ENCODE measurements at places on chromosomes 16 and 17.
A peak's percentile ranks its signal among the peaks of the same experiment; 100 is the strongest.

GRCh38 chr16:608019-608418, 18.2 kb downstream of the RAB40C start:
- DNase-seq: peak; percentile 58

DNA sequence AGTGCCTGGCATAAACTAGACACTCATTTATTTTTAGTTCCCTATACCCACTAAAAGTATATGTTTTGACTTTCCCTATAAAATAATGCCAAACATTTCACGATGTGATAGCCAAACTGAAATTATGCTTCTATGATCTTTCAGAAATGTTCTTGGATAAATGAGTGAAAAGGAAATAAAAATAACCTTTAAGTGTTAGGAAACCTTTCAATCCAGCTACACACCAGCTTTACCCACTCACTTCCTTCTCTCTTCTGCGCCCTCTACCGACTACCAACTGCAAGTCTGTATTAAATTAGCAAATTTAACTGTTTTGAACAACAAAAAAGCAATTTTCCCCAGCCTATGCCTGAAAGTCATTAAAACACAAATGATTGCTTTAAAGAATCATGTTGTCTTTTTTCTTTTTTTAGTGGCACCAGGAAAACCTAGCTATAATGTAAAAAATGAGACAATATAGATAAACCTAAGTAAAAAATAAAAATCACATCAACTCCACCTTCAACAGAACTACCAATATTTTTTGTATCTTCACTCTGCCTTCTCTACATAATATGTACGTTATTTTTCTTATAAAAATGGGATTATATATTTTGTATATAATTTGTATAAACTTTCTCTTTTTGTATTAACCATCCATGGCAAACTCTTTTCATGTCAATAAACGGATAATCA, 13.2 kb upstream of the TMEM100 start:
- no peak for DNase-seq

DNA sequence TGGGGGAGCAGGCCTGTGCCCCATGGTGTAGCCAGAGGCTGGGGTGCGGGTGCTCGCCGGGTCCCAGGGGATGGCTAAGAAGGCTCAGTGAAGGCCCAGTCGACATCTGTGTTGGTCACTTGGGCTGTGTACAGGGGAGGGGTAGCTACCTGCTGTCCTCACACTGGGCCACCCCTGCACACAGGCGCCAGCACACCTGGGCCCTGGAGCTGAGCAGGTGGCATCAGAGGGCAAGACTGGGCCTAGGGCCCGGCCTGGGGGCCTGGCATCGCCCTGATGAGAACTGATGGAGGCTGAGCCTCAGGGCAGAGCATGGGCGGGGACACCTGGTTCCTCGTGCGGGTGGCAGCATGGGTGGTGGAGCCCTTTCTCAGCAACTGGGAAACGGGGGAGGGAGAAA, 870 bp upstream of the CTRB2 start:
- DNase-seq: no peak

DNA sequence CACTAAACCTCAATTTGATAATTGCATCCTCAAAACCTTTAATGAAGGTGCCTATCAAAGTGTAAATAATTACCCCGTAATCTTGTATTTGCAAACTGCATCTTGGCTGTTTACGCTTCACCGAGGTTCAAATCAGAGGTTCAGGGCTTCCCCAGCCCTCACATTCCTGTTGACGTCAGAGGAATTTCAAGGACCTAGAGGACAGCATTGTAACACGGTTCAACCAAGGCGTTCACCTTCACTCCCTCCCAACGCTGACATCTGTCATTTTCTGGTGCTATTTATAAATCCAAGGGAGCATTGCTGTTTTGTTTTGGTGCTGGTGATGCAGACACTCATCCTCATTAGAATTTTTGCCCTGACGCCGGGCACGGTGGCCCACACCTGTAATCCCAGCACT, 691.6 kb upstream of the RBFOX1 start:
- no peak for DNase-seq

DNA sequence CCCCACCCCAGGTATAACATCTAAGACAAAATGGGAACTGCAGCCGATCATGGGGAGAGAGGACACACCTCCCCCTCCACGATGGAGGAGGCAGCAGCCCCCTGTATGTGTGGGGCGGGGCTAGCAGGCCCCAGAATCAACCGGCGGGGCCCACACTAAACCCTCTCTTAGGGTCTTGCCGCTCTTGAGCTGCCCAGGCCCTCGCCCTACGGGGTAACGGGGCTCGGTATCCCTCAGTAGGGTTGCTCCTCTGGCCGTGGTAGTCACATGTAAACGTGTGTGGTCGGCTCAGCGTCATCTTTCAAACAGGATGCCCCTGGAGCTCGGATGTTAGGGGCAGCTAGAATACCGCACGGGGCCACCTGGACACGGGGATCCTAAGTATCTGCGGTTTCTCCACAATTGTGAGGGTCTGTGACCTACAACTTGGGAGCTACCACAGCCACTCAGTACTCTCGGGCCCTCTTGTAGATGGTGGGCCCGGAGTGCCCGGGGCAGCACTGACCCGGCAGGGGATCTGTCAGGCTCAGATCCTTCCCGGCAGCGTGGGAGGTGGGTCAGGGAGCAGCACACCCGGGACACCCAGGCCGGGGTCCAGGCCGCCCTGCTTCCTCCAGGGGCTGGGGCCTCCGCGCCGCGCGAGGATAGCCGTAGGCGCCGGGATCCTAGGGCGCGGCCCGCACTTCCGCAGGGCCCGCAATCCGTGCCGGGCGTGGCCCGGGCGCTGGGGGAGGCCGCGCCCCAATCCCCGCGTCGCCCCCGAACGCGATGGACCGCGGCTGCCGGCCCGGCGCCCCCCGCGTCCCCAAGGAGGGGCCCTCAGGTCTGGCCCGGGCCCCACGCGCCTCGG, 781 bp downstream of the ARHGDIA start:
- DNase-seq: peak; percentile 28

DNA sequence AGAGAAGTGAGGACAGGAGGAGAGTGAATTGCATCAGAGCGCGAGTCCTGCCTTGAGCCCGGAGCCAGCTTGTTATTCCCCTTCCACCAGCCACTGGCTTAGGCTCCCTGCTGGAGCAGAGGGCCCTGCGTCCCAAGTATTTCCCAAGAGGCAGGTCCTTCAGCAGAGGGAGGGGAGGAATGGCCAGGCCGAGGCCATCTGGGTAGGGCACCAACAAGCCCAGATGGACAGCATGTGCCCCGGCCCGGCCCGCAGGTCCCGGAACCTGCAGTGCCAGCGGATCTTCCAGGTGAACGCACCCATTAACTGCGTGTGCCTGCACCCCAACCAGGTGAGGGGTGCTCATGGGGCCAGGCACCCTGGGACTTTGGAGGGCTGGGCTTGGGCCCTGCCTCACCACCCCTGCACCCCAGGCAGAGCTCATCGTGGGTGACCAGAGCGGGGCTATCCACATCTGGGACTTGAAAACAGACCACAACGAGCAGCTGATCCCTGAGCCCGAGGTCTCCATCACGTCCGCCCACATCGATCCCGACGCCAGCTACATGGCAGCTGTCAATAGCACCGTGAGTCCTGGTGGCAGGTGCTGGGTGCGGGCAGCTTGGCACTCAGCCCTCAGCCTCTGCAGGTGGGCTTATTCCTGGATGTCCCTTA, 1.7 kb downstream of the MLST8 start:
- DNase-seq: peak; percentile 30

DNA sequence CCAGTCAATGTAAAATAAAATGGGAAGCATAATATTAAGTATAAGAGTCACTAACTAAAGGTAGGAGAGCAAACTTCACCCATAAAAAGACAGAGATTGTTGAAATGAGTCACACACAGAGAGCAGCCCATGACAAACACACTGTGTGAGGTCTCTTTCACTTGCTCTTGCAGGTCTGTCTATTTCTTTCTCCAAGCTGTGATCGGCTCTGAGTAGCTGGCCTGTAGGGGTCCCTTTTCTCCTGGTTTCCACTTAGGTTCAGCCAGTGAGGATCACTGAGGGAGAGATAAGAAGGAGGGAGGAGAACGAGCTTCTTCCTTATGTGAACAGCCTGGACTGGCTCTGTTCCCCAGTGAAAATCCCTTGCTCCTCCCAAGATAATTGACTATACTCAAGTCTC, 133.7 kb upstream of the HS3ST3A1 start:
- DNase-seq: no peak

Measured in NCI-H2081 (cell line).